Brain (organoid and tissue), 16 donors: ENCODE measurements at places on chromosomes 16 and 17.

- DNase-seq: peak; percentile 85
Measured at GRCh38 chr16:70715860-70716357, 30.1 kb upstream of the MTSS2 start.

DNA sequence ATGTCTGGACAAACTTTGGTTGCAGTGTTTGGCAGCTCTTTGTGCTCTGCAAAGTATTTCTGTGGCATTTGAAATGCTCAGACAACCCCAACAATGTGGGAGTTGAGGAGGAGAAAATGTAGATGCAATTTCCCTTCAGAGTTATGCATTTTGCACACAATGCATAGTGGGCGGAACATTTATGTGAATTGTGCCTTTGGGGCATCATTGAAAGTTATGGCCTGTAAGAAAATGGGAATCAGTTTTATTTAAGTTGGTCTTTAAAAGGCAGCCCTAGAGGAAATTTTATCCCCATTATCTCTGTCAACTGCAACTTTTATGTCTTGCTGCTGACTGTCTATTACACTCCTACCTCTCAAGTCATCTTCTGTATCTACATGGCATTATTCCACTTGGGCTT, 176.2 kb downstream of the MAP2K6 start:
- DNase-seq: no peak

- DNase-seq: no peak
Measured at GRCh38 chr16:81137754-81138153, 41.6 kb upstream of the GCSH start.

DNA sequence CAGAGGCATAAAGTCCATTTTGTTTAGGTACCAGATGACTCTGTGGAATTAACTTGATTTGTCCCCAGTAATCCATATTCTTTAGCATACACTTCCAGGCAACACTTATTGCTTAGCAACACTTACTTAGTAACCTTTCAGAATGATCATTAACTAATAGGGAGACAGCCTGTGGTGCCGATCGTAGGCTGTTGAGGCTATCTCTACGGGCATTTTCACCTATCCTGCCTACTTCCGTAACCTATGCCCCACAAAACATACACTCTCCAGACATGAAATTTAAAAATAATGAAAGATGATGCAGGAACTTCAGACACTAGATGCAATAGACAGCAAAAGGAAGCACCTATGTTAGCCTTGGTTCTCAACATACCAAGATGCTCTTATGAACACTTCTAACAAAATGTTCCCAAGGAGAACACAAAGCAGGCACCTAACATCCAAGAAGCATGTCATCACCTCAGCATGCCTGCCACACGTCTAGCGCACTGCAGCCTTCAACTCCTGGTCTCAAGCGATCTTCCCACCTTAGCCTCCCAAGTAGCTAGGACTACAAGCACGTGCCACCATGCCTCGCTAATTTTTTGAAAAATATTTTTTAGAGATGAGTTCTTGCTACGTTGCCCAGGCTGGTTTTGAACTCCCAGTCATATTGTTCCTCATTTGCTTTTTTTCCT, 34.5 kb downstream of the HLF start:
- no peak for DNase-seq

DNA sequence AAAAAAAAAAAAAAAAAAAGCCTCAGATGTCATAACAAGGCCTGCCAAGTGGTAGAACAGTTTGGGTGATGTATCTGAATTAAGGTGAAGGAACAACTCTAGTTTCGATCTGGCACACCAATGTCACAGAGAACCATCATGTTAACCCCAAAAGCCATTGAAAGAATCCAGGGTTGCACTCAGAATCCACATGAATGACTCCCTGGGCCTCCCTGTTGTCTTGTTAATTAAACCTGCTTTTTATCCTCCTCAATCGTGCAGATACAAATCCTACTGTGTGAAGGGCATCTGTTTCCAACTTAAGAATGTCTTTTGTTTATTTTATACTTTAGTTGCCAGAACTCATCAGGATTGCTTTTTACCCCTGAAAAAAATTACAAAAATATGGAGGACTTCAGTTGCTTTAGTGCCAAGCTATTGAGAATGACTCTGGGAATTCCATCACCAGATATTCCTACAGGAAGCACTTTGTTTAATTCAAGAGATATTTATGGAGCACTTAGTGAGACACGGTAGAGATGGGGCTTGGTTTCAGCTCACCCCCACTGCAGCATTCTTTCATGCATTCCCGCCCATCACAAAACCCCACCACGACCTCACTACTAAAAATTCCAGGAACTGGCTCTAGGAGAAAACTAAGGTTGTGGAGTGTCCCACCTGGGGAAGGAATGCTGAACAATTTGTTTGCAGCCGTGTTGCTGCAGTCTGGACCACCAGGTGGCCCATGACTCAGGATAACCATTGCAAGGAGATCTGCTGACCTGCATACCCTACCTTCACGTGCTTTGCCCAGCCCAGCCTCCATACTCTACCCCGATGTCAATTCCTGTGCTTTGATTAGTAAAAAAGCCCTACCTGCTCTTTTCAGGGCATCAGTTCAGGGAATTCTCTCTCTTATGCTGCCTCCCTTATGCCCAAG, 63.8 kb upstream of the GPRC5B start:
- DNase-seq: no peak

- DNase-seq: no peak
Measured at GRCh38 chr17:51852603-51853002, 305.9 kb downstream of the CA10 start.

DNA sequence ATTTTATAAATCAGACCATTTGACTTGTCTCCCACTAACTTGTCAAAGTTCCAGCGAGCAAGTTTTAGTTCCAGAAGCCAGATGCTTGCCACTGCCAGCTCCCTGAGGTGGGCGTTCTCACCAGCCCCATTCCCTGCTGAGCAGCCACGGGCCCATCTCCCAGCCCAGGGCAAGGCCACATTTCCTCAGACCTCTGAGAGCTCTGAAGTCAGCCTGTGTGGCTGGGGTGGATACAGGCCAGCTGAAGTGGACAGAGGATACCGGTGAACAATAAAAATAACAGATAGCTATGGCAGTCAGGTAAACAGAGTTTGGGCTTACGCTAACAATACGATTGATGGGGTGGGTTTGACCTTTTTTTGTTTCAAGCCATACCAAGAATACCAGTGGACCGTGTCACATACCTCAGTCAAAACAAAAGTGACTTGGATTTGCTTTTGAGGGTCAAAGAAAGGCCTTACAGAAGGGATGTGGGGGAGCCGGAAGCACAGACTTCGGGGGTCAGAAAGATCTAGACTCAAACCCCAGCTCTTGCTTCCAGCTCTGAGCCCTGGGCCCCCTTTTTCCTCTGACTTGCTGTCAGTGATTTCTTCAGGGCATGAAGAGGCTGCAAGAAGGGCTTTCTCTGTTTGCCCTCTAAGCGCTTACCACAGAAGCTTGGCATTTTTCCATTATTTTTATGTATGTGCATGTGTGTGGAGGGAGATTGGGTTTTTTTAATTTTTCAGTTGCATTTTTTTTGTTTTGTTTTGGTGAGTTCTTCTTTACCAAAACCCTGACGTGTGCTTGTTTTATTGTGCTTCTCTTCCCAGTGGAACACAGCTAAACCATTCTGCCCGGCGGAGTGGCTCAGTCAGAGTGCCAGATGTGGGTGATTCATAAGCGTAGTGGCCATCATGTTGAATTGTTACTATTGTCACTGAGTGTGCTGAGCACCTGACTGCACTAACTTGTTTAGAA, 109.9 kb downstream of the GNAO1 start:
- no peak for DNase-seq

DNA sequence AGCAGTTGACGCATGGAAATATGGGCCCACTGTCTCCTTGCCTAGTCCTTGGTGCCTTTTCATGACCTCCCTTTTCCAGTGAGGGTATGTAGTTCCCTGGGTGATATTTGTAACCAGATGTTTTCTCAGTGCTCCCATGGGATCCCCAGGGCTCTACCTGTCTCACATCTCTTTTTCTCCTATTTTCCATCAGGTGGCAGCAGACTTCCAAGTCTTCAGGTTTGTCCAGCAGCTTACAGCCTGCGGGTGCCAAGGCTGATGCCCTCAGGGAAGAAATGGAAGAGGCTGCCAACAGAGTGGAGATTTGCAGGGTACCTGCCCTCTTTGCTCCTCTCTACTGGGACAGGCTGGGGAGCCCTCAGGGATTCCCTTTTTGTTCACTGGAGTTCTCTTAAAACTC, 89.1 kb downstream of the ELAC2 start:
- DNase-seq: no peak

GRCh38 chr16:67087803-67088202, 21.9 kb upstream of the PHAF1 start:
- no peak for DNase-seq

DNA sequence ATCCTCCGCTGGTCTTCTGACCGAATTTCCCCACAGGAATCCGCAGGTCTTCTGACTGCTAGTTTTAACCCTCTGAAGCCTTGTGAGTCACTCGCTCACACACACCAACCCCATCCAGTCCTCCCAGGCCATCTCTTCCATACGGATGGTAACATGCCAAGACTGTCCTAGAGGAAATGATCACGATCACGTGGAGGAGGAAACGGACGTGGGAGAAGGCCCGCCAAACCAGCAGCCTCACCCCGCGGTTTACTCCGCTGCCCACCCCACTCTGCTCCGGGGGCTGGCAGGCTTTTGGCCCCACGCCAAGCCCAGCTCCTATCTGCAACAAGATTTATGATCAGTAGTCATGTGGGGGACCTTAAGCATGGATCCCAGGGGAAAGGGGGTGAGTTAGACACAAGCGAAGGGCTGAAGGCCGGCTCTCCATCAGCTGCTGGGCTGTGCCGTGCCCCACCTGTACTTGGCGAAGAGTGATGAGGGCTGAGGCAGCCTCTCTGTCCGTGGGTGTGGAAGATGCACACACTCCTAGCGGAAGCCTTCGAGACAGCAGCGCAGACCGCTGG, 1.5 kb upstream of the FAAP100 start:
- DNase-seq: peak; percentile 15

GRCh38 chr16:89156740-89157645, 14.6 kb upstream of the CDH15 start:
- no peak for DNase-seq

GRCh38 chr16:52729731-52730130, 182.8 kb upstream of the TOX3 start:
- DNase-seq: no peak

- peak; percentile 69 for DNase-seq
Measured at GRCh38 chr17:1939981-1940809, 84.9 kb downstream of the RTN4RL1 start.

DNA sequence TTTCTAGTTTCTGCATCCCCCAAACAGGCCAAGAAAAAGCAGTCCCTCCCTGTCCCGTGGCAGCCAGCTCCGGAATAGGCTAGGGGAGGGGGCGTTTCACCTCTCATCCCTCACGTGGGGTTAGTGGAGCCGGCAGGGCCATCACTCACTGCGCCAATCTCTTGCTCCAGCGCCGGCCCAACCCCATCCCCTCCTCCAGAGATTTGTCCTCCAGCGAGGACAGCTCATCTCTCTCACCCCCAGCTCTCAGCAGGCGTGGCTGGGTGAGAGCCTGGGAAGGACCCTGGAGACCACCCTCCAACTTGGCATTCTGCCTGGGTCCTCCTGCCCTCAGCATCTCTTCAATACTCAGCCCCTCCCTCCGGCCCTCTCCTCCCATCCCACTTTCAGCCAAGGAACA, 74.1 kb downstream of the TMEM132E start:
- no peak for DNase-seq

DNA sequence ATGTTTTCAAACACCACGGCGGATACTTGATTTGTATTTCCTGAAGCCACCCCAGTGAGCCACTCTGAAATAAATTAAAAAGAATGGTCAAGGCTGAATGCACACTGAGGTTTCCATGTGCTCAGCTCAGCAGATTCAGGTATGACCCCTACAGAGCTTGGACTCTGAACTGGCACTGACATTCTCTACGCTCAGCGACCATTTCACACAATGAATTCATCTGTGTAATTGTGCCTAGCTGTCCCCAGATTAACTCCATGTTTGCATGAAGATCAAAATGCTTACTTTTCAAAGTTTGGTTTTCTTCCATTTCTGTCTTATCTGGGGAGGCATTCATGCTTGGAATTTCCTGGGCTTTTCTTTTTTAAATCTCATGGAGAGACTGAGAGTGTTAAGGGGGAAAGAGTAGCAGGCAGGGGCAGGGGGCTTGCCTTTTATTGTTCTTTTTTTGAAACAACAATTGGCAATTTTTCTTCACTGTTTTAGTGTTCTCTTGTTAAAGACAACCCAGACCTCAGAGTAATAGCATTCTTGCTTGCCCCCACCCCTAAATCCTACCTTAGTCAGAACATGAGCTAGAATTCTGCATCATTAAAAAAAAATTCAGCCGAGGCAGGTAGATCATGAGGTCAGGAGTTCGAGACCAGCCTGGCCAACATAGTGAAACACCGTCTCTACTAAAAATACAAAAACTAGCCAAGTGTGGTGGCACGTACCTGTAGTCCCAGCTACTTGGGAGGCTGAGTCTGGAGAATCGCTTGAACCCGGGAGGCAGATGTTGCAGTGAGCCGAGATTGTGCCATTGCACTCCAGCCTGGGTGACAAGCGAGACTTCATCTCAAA, 85.5 kb upstream of the HNF1B start:
- no peak for DNase-seq

DNA sequence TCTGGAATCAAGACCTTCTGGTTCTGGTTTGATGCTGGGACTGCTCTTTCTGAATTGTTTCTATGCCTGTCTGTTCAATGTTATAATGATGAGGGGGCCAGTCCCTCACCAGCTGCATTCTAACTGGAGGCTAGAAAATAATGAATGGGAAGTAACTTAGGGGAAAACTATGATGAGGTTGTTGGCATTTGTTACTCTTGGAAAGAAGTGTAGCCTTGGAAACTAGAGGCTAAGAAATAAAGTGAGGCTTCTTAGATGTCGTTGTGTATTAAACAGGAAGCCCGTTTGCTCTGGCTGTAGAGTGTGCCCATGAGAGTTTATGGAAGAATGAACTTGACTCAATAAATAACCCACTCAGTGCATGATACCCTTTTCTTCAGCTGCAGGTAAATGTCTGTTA, 140.8 kb downstream of the PRKCA start:
- DNase-seq: no peak

GRCh38 chr17:7352503-7352889, 534 bp downstream of the KCTD11 start:
- DNase-seq: no peak

- no peak for DNase-seq
Measured at GRCh38 chr17:80396157-80397033, 18.6 kb upstream of the ENDOV start.

DNA sequence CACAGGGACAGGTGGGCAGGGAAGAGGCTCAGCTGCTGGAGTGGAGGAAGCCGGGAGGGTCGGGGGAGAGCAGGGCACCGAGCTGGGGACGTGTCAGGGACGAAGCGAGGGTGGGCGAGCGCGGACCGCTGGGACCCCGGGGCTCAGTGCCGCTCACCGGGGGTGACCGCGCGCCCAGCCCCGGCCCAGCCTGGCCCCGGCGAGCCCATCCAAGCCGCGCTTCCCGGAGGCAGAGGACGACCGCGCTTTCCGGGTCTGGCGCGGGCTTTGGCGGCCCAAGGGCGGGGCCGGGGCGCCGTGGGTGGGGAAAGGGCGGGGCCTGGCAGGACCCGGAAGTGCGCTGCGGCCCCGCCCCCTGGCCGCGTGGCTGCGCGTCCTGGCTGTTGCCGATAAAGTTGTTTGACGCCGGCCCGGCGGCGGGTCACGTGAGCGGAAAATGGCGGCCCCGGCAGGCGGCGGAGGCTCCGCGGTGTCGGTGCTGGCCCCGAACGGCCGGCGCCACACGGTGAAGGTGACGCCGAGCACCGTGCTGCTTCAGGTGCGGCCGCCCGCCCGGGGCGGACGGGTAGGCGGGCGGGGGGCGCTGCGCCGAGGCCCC, at the start of gene ASPSCR1:
ASPSCR1 (plus strand) TSS at position 419 of the 598 bp plus-strand sequence; CDS start at position 437, 18 bp downstream.
- peak; percentile 97 for DNase-seq

GRCh38 chr17:27281438-27281837, 12.5 kb upstream of the WSB1 start:
- DNase-seq: no peak
